ENCODE measurements at places on chromosomes 7 and 10. TPM values are rescaled to one million over a fixed set of nuclear protein-coding genes. Genes with fewer than 3 reads are reported as not detected.

Gene PDK4
- not detected for total RNA-seq

Gene FOXP2
- not detected for total RNA-seq

Gene BTBD16
- total RNA-seq = not detected

Gene CC2D2B
- total RNA-seq = not detected

Gene VIM
- 0.54 TPM for total RNA-seq

Gene GPR22
- not detected for total RNA-seq

Gene VPS37D
- total RNA-seq = not detected

DNA sequence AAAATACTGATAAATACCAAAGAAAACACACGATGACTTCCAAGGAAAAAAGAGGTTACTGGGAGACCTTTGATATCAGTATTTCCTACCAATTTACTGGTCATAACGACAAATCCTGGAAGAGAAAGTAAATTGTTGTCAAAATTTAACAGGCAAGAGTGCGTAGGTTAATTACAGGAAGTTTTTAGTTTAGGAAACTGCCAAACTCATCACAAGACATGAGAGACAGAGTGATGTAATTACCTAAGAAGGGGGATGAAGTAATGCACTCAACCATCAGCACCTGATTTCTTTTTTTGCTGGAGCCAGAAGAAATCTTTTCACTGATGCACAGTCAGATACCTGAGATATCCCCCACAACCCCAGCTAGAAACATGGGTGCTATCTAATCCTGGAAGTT lies 16.8 kb downstream of the MACC1 start:
- peak; percentile 72 for DNase-seq

DNA sequence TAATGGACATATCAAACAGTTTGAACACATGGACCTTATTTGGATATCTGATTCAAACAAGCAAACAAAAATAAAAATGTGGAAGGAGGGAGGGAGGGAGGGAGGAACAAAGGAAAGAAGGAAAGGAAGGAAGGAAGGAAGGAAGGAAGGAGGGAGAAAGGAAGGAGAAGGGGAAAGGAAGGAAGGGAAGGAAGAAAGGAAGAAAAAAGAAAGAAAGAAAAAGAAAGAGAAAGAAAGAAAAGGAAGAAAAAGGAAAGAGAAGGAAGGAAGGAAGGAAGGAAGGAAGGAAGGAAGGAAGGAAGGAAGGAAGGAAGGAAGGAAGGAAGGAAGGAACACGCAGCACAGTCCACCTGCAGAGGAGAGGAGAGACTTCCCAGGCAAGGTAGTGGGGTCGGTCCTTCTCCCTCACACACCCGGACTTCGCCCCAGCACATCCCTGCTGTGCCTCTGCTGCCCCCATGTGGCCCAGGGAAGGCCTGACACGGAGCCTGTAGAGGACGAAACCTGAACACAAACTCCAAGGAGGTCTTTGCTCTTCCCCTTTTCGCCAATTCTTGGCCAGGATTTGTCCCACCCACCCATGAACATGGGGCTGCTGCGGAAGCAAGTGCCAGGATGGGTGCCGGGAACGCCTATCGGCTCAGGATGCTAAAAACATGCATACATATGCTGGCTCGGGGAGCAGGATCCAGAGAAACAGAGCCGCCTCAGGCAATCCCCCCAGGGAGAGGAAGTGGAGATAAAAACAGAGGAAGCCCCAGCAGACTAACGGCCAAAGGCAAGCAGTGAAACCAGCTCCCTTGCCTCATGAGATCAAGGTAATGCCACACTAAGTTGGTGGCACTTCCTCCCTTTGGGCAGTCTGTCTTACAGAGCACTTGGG lies 52.3 kb upstream of the DGKI start:
- DNase-seq = peak; percentile 91

DNA sequence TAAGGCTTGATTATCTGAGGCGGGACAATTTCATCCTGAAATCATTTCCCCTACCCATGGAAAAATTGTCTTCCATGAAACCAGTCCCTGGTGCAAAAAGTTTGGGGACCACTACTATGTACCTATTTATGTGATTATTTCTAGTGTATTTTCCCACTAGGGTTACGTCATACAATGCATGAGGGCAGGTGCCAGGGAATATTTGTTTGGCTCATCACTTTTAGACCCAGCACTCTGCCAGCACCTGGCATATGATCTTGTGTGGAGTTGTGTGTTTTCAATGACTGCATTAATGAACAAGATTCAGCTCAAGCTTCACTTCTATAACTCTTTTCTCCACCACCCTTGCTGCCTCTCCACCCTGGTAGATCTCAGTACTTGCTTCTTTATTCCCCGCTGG lies 73.3 kb upstream of the TNKS2 start:
- DNase-seq = no peak

- DNase-seq = no peak
Observed at GRCh38 chr7:131642429-131642828, 86.0 kb upstream of the PODXL start.

GRCh38 chr10:5553400-5554170 lies 28.8 kb downstream of the CALML3 start:
- no peak for DNase-seq

- DNase-seq = no peak
Observed at GRCh38 chr7:80463272-80463920, 48.5 kb downstream of the GNAT3 start.

DNA sequence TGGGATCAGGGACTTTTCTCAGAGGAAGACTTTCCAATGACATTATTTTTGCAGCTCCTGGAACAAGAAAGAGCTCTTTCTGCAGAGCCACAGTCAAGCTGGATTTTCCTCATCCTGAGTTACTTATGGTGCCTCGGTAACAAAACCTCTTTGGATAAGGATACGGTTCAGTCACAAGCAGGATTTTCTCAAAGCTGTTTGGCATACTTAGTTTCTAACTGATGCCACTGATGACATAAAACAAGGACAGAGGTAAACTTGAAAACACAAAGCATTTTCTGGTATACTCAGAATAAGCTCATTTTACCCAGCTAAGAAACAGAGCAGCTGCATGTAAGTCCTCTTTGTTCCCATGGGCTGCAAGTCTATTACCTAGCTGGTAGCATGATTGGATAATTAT lies 340.9 kb upstream of the MEOX2 start:
- no peak for DNase-seq

DNA sequence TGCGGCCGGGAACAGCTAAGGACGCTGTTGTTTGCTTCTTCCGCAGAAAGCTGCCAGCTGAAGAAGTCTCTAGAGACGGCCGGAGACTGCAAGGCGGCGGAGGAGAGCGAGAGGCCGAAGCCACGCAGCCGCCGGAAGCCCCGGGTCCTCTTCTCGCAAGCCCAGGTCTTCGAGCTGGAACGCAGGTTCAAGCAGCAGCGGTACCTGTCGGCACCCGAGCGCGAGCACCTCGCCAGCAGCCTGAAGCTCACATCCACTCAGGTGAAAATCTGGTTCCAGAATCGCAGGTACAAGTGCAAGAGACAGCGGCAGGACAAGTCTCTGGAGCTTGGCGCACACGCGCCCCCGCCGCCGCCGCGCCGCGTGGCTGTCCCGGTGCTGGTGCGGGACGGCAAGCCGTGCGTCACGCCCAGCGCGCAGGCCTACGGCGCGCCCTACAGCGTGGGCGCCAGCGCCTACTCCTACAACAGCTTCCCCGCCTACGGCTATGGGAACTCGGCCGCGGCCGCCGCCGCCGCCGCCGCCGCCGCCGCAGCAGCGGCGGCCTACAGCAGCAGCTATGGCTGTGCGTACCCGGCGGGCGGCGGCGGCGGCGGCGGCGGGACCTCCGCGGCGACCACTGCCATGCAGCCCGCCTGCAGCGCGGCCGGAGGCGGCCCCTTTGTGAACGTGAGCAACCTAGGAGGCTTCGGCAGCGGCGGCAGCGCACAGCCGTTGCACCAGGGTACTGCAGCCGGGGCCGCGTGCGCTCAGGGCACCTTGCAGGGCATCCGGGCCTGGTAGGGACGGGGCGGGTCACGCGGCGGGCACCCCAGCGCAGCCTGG lies 2.4 kb downstream of the NKX2-3 start:
- no peak for DNase-seq

GRCh38 chr7:26675143-26675887 lies 189.1 kb downstream of the SKAP2 start:
- DNase-seq = no peak

GRCh38 chr7:21967598-21968003 lies 21.9 kb upstream of the CDCA7L start:
- DNase-seq = peak; percentile 67

DNA sequence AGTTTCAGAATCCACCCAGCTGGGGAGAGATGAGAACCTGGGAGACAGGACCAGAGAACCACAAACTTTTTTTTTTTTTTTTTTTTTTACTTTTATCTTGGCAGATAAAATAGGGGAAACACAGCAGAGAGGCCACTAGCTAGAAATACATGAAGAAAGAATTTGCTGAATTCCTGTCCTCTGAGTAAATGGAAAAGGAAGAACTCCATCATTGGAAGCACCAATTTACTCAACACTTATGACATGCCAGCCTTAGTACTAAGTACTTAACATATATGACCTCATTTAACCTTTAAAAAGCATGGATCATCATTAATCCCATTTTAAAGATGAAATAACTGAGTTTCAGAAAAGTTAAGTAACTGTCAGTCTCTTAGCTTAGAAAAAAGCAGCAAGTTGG lies 343.0 kb upstream of the NPSR1 start:
- DNase-seq = no peak

GRCh38 chr7:4527988-4528636 lies 154.0 kb upstream of the FOXK1 start:
- DNase-seq = no peak

DNA sequence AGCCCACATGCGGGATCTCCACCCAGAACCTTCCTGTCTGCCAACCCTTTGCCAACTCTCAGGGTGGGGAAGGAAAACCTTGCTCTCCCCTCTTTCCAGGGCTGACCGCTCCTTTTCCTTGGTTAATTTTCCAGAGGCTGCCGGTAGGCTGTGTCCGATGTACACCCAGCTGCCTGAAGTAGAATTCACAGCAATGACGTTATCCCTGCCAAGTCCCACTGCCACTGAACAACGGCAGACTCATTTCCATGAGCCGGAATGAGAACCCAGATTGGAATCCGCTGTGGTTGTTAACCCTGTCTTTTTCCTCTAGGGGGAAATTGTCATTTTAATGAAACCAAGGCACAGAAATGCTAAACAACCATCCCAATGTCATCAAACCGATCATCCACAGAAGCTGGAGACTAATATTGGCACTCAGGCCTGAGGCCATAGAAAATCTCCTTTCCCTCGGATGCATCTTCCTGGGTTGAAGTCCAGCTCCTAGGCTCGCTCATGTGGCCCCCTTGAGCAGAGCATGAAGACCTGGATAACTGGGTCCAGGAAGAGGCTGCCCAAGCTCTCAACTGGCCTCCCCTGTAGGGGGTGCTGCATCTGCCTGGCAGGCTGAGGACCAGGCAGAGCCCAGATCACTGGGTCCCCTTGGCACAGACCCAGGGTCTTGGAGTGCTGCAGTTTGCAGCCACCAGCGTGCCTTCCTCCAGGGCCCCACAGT lies 30.4 kb downstream of the KLRG2 start:
- DNase-seq = peak; percentile 12

DNA sequence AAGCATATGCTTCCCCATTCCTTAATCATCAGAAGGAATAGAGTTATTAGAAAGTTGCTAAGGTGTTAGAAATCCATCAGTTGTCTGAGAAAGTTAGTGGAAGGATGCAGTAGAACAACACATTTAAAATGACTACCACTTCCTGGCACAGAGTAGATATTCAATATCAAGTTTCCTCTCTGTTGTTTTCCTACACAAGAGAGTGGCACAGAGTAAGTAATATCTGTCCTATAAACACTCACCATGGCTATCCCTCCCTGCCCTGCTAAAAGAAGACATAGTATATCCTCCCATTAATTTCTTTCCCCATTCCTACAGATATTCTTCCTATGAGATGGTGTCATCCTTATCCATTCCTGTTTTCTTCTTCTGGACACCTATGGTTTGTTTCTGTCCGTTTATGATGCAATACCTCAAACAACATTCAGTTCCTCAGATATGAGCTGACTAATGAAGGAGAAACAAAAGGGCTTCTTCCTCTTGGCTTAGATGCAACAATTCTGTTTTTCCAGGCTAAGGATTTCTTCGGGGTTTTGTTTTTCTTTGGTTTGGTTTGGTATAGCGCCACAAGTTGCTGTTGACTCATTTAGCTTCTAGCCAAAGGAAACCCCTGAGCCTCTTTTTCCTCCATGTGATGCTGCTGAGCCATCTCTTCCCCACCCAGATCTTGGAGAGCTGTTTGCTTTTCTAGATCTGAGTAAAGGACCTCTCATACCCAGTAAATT lies 32.9 kb upstream of the BPGM start:
- DNase-seq = no peak

GRCh38 chr7:111401516-111401915 lies 160.8 kb downstream of the IMMP2L start:
- no peak for DNase-seq

DNA sequence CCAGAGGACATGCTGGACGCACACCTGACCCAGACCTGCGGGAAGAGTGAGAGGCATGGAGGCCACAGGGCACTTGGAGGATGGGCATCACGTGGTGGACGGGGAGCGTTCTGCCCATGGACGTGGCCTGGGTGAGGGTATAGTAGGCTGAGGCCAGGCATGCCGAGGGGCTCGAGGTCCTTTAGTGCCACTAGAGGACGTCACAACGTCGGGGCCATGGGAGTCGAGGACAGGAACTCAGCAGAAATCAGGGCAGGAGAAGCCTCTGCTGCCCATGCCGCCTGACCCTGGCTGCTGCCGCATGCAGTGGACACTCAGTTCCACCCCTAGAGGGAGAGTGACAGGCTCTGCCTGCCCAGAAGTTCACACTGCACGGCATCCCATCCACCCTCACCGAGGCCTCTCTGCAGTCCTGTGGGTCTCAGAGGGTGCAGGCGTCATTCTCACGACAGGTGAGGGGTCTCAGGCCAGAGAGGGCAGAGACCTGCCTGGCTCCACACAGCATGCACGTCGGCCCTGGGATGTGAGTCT lies 198.7 kb downstream of the ADARB2 start:
- DNase-seq = no peak

- no peak for DNase-seq
Observed at GRCh38 chr7:136342251-136342650, 365.1 kb upstream of the MTPN start.

DNA sequence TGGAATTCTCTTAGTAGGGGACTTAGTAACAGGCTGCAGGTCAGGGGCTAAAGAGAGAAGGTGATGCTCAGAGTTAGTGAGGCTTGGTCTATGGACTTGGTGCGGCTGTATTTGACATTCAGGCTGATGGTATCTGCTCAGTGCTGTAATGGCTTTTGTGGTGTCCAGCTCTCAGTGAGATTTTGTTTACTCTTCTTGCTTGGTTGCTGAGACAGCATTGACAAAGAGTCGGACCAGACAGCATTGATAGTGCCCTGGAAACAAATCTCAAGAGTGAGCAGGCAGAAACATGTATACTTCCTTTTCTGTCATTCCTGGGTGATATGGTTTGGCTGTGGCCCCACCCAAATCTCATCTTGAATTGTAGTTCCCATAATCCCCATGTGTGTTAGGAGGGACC lies 202.0 kb downstream of the STK31 start:
- no peak for DNase-seq

GRCh38 chr7:5088906-5089305 lies 43.2 kb downstream of the RBAK start:
- no peak for DNase-seq

GRCh38 chr10:50517626-50518025 lies 106.1 kb downstream of the SGMS1 start:
- no peak for DNase-seq

- DNase-seq = no peak
Observed at GRCh38 chr7:42902331-42902730, 9.5 kb downstream of the C7orf25 start.

- DNase-seq = no peak
Observed at GRCh38 chr10:99730026-99730425, 1.9 kb downstream of the COX15 start.

All from Karpas-422 (cell line).